HTR-8/SVneo (cell line): ENCODE measurements at places on chromosomes 12 and 14.

- DNase-seq: no peak
Observed at GRCh38 chr12:24049728-24050127, 100.3 kb upstream of the SOX5 start.

DNA sequence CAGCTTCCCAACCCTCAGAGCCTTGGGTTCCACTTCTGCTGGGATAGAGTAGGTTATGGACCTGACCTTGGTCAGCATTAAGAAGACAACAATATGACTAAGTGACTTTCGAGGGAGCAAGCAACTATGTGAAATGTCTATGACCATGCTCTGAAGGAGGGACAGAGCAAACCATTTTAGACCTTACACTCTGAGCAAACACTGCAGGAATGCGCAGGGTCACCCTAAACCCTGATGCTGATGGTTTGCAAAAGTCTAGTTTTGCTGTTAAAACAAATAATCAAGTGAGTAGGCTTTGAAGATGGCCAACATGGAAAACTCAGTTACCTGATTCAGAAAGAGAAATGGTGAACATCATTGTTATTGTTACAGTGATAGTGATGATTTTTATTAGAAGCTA is 8.7 kb downstream of the ZCCHC8 start:
- no peak for DNase-seq

GRCh38 chr12:115873451-115874082 is 403.9 kb downstream of the MED13L start:
- DNase-seq: no peak

GRCh38 chr14:47044841-47045240 is 393.3 kb upstream of the RPL10L start:
- DNase-seq: no peak

DNA sequence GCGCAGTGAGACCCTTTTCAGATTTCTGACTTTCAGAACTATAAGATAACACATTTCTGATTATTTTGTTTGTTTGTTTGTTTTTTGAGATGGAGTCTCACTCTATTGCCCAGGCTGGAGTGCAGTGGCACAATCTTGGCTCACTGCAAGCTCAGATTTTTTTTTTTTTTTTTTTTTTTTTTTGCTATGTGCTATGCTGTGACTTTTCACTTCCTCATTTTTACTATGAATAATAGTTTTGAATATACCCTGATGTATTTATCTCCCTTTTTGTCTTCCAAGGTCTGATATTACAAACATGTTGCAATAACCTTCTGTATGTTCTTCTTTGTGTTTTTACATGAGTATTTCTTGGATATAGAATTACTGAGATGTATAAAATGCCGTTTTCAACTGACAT is 658.7 kb upstream of the SEL1L start:
- DNase-seq: no peak

GRCh38 chr12:29427964-29428363 is 47.0 kb upstream of the ERGIC2 start:
- DNase-seq: no peak

GRCh38 chr12:50074936-50075807 is 10.0 kb upstream of the SMARCD1 start:
- DNase-seq: peak; percentile 88

DNA sequence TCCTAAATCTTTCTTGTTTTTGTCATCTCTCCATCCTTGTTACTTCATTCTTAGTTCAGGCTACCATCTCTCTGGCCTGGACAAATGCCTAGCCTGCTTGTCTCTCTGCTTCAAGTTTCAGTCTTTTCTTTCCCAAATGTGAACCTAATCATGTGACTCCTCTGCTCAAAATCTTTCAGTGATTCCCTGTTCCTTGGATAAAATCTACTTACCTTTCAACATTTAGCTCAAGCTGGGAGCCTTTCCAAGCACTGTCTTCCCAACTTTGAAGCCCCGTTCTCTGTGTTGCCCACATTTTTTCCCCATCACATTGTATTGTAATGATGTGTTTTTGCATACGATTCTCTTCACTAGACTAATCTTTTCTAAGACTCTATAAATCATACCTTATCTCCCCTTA is 24.7 kb downstream of the SLC7A8 start:
- DNase-seq: no peak

- no peak for DNase-seq
Observed at GRCh38 chr12:28145216-28145615, 45.0 kb upstream of the CCDC91 start.

DNA sequence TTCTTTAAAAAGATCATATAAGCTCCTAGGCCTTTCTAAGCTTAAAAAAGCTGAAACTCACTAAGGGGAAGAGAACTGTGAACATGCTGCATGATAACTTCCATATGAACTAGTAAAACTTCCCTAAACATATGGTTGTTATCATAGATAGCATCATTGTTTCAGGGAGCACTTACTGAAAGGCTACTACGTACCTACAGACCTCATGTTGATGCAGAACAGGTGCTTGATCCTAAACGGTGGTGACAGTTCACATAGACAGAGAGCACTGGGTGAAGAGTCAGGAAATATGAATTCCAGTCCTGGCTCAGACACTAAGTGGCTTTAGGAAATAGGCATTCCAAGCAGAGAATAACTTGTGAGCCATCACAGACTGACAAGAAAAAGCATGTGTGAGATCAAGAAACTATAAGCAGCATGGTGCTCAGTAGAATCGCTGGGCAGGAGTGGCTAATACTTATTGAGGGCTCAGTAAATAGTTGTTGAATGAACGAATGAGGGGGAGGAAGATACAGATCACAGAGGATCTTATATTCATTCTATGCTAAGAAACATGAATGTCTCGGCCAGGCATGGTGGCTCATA is 78.4 kb upstream of the NUDT4 start:
- DNase-seq: no peak

- no peak for DNase-seq
Observed at GRCh38 chr14:48275301-48275700, 599.9 kb upstream of the MDGA2 start.

- no peak for DNase-seq
Observed at GRCh38 chr12:56326533-56326932, 7.3 kb downstream of the PAN2 start.

DNA sequence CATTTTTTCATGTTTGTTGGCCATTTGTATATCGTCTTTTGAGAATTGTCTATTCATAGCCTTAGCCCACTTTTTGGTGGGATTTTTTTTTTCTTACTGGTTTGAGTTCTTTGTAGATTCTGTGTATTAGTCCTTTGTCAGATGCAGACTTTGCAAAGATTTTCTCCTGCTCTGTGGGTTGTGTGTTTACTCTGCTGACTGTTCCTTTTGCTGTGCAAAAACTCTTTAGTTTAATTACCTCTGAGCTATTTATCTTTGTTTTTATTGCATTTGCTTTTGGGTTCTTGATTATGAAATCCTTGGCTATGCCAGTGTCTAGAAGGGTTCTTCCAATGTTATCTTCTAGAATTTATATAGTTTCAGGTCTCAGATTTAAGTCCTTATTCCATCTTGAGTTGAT is 220.0 kb downstream of the FUT8 start:
- DNase-seq: no peak

DNA sequence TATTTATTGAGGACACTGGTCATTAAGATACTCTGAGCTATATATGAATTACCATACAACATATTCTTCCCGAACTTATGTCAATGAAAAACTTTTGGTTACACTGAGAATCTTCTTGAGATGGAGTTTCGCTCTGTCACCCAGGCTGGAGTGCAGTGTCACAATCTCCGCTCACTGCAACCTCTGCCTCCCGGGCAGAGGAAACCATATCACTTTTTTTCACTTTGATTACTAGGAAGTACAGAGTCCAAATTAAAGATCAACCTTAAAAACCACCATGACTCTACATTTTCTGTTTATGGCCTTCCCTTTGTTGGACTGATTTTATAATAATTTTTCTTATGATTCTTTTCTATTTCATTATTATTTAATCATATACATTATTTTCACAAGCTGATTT is 336.5 kb downstream of the FSCB start:
- DNase-seq: no peak

- no peak for DNase-seq
Observed at GRCh38 chr14:104085032-104085888, at the start of gene ASPG. TSS of gene ASPG (plus strand) at chr14:104085700. CDS start at chr14:104085771, 71 bp downstream.

DNA sequence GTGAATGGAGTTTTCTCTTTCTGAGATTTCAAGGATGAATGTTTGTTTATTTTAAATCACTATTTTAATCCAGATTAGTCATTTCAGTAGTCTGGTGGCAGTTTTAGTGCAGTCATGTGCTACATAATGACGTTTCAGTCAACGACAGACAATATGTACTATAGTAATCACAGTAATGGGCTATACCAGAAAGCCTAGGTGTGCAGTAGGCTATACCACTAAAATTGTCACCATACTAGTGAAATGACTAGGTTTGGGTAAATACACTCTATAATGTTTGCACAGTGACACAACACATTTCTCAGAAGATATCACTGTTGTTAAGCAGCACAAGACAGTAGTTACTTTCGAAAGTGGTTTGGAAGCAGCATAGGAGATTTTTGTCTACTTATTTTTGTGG is 203.1 kb downstream of the ETNK1 start:
- DNase-seq: no peak

- DNase-seq: no peak
Observed at GRCh38 chr14:81314443-81315175, 85.5 kb downstream of the STON2 start.

DNA sequence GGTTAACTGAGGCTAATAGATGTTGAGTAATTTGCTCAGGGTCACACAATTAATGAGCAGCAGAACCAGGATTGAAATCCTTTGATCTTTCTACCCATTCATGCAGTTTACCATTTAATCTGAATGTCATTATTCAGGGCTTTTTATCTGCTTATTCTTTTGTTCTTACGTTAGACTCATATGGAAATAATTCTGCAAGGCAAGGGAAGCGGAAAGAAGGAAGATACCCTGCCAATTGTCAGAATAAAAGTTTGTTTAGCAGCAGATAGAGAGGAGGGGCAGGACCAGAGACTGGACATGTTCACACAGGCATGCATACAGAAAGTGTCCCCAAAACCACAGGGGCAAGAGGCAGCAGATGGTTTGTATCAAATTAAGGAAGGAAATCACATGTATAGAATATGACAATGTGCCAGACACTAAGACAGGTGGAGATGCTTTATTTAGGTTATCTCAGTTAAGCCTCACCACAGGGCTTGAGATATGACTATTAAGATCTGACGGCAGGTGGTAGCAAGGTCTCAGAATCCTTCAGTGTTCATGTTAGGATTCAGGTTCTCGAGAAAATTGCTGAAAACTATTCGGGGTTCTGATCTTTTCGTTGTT is 29.8 kb downstream of the BRMS1L start:
- DNase-seq: no peak

GRCh38 chr14:50812180-50812579 is 18.8 kb downstream of the NIN start:
- DNase-seq: no peak

DNA sequence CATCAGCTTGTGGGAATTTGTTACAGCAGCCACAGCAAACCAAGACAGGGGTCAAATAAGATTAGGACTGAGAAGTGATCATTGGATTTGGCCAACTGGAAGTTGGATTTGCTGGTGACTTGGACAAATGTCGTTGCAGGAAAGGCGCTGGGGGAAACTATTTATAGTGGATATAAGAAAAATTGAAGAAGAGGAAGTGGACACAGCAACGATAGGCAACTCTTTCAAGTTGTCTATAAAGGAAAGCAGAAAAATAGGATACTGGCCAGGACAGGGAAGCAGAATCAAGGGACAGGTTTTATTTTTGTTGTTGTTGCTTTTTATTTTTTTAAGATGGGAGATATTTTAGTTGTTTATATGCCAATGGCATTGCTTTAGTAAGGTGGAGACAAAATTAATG is 56.2 kb upstream of the RTRAF start:
- DNase-seq: no peak

- DNase-seq: no peak
Observed at GRCh38 chr14:89910691-89911009, 43.9 kb downstream of the EFCAB11 start.

- no peak for DNase-seq
Observed at GRCh38 chr14:69096781-69097475, 56.0 kb downstream of the DCAF5 start.

- DNase-seq: no peak
Observed at GRCh38 chr14:83887866-83888265, 1642.1 kb upstream of the FLRT2 start.

- no peak for DNase-seq
Observed at GRCh38 chr14:102878970-102879460, 43.4 kb upstream of the AMN start.

- DNase-seq: peak; percentile 79
Observed at GRCh38 chr14:69580009-69580577, 5.4 kb upstream of the CCDC177 start.

GRCh38 chr12:98678236-98678945 is 33.3 kb downstream of the APAF1 start:
- DNase-seq: no peak

DNA sequence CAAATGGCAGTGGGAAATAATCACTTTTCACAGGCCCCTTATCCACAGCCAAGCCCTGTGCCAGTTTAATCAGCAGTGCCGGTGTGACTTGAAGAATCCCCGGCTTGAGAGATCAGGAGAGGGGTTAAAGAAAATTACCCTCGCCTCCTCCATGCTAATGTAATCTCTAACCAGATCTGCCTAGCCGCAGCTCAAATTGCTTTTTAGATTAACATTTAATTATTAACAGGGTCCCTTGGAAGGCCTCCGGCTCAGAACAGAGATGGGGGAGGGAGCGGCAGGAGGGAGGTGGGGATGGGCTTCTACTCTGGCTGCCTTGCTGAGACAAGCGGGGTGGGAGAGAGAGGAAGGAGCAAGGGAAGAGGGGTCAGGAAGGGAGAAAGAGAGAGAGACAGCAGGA is 24.0 kb downstream of the FAM222A start:
- no peak for DNase-seq
